ENCODE measurements at places on chromosomes 11 and 22. TPM values are rescaled to one million over a fixed set of nuclear protein-coding genes. Genes with fewer than 3 reads are reported as not detected.

DNA sequence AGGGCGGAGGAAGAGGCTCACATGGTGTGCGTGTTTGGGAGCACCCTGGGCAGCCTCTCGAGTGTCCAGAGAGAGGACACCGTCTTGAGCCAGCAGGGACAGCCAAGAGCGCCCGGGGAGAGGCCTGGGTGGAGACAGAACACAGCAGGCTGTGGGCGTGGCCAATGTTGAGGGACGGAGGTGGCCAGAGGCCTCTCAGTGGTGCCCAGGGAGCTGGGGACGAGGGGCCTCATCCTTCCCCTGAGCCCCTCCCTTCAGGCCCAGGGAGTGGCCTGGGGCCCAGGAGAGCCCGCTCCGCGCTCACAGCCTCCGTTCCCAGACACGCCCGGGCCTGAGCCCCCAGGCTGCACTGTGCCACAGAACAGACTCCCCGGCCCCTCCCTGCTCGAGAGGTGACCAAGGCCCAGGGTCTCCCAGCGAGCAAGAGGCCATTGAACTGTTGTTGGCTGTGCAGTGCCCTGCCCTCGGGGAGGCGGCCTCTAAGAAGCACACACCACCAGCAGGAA, 48.4 kb downstream of the CDKN1C start:
- DNase-seq, result no peak

- no peak for DNase-seq
These were observed 1.5 kb downstream of the OR5A1 start for GRCh38 chr11:59437770-59438169.

KCNQ1OT1 gene
- 2.7 TPM for total RNA-seq

DLG2 gene
- 4.9 TPM for total RNA-seq

DNA sequence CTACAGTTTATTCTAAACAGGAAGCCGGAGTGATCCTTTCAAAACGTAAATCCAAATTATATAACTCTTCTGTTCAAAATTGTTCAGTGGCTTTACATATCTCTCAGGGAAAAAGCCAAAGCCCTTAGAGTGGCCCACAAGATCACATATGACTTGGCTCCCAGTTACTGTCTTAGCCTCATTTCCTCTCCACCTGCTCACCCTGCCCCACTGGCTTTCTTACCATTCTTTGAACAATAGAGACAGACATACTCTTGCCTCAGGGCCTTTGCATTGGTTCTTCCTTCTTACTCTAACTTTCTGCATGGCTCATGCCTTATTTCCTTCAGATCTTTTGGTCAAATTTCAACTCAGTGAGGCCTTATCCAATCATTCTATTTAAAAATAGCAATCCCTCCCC, 52.1 kb downstream of the STIM1 start:
- no peak for DNase-seq

TUBA8 gene
- 1.4 TPM for total RNA-seq

DNA sequence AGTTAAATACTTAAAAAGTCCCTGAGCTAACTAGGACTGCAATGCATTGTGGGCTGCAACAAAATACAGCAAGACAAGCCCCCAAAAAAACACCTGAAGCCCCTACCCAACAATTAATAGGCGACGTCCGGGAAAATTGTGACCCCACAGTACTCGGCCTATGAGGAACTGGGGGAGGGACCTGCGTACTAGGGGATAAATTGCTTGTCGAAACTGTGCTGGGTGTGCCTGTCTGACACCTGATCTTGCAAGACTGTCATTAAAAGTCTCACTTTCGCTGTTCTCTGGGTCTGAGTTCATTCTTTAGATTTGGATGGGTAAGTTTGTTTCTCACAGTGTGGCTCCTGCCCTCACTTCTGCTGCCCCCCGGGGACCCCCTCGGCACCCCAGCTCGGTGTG, 15.2 kb downstream of the TANGO2 start:
- no peak for DNase-seq

NOX4 gene
- total RNA-seq, result 102 TPM

Data from chondrocyte (in vitro differentiated cells).